ENCODE measurements at places on chromosomes 7 and 10.
A peak's percentile ranks its signal among the peaks of the same experiment; 100 is the strongest.

DNA sequence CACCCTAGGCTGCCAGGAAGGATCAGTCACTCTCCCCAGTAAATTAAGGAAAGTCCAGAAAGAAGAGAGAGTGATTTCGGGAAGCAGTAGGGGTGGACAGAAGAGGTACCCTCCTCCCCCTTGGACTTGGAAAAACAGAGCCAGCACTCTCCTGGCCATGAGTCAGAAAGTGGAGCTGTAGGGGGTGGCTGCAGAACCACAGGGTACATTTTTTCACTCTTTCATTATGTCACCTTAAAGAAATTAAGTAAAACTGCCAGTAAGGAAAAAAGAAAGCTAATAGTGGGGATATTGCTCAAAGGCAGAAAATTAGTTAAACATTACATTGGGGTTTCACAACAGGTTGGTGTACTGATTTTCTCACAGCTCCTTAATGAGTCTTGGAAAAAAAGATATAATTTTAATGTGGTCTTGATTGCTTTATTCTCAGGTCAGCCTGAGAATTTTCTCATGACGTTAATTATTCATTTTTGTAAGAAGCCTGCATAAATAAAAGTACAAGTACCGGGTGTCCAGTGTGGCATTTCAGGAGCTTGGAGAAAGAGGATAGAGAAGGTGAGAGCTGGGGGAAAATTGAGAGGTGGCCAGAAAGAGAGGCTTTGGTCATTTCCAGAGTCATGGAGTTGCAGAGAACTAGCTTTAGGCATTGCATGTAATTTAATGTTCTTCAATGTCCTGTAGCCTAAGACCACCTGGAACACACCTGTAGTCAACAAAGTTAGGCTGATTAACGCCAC, 23.2 kb upstream of the AOAH start:
- no peak for DNase-seq

DNA sequence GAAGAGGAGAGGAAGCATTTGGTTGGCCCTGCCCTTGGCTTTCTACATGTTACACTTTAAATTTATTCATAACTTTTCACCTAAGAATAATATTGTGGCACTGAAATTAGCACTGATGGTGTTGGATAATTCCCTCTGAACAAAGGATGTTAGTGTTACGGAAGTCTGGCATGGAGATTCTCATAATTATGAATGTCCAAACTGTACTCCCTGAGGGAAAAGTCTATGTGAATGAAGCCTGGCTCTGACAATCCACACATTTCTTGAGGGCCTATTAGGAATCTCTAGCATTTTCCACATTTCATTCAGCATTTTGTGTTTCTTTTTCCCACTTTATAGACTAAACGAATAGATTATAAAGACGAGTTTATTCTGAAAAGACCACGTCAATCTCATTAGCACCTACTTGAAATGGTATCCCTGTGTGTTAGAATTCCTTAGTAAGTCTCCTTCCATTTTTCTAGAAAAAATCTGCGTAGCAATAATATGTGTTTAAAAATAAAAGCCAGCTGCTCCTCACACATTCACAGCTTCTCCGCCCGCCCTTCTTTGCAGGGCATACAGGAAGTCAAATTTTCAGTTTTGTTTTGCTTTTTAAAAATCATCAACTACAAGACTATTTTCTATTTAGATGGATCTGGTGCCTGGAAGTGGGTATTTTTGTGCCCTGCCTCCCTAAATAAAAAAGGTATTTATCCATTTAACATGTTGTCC, 131.8 kb upstream of the PALS2 start:
- DNase-seq: no peak

- DNase-seq: no peak
These were observed 380.7 kb upstream of the SHH start for GRCh38 chr7:156192921-156193320.

GRCh38 chr7:149450821-149451220, 10.0 kb downstream of the ZNF777 start:
- no peak for DNase-seq

DNA sequence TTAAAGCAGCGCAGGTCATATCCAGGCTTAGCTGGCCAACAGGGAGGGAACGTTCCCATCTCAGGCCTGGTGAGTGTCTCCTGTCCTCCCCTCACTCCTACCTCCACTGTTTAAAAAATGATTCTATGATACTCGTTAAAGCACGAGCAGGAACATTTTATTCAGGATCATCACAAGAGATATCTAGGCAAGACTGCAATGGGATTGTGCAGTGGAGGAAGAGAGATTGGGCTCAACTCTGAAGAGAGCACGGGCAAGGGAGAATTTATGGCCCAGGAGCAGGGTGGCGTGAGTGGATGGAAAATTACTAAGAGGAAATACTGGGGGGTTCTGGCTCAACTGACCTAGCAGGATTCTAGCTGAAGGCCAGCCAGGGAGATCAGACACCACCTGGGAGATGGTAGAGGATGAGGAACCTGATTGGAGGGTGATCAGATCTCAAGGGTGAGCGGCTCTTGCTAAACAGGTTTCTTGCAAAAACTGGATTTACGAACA, 9.0 kb upstream of the HSPB1 start:
- DNase-seq: no peak

GRCh38 chr7:140673063-140673773, 473 bp downstream of the ADCK2 start:
- peak; percentile 52 for DNase-seq

- DNase-seq: no peak
These were observed 11.4 kb downstream of the NPVF start for GRCh38 chr7:25216837-25217236.

Data from NCI-H510A (cell line).